ENCODE measurements at places on chromosomes 2 and 18.

GRCh38 chr2:136131961-136132824, 14.2 kb upstream of the CXCR4 start:
- DNase-seq, result peak; percentile 92

GRCh38 chr2:94986392-94986963, 39.0 kb upstream of the MAL start:
- DNase-seq, result peak; percentile 33

- DNase-seq, result no peak
Observed at GRCh38 chr2:239394346-239394945, 6.4 kb downstream of the HDAC4 start.

DNA sequence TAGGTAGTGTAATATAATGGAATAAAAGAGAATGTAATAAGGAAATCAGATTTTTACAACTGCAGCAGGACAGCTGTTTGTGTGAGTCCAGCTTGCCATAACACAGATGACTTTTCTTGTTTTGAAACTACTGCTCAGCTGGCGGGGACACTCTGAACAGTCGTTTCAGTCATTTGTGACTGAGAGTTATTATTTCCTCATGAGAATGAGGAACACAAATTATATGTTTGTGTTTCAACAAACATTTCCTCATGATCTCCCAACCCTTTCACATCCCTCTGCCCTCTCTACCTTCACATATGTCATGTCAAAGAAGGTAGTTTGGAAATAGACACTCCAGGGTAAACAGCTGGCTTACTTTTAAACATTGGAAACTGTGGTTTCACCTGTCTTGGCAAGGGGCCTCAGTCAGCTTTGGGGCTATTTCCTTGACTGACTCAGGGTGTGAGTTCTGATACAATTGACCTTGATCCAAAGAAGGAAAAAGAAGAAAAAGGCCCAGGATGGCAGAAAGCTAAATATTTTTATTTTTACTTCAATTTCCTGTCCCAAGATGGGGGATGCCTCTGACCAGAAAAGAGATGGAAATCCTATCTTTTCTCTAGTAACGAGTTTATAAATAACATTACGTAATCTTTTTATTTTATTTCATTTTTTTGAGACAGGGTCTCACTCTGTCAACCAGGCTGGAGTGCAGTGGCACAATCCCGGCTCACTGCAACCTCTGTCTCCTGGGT, 593 bp downstream of the SP140L start:
- DNase-seq, result no peak

DNA sequence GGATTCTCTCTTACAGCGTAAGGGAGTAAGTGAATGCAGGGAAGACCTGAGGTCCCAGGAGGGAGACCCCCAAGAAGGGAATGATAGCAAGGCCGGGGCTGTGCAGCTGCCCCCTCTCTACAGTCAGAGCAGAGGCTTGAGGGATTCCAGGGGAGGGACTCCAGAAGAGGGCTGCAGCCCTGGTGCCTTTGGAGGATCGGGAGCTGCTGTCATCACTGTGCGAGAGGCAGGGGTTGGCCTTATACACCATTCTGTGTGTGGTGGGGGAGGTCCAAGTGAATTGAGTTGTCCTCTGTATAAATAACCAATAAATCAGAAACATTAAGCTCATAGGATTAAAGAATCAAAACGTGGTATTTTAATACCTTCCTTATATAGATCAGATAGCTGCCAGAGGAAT, 114.9 kb downstream of the GLI2 start:
- DNase-seq, result no peak

- no peak for DNase-seq
Observed at GRCh38 chr2:205771031-205771430, 88.7 kb downstream of the NRP2 start.

GRCh38 chr2:55430211-55430975, 10.7 kb upstream of the CCDC88A start:
- no peak for DNase-seq

- no peak for DNase-seq
Observed at GRCh38 chr18:54151376-54151775, 73.1 kb downstream of the MBD2 start.

GRCh38 chr18:3540805-3541548, 91.0 kb downstream of the TGIF1 start:
- no peak for DNase-seq

- DNase-seq, result no peak
Observed at GRCh38 chr18:57276829-57277228, 75.5 kb upstream of the ST8SIA3 start.

- no peak for DNase-seq
Observed at GRCh38 chr2:63537306-63537705, 51.0 kb downstream of the WDPCP start.

DNA sequence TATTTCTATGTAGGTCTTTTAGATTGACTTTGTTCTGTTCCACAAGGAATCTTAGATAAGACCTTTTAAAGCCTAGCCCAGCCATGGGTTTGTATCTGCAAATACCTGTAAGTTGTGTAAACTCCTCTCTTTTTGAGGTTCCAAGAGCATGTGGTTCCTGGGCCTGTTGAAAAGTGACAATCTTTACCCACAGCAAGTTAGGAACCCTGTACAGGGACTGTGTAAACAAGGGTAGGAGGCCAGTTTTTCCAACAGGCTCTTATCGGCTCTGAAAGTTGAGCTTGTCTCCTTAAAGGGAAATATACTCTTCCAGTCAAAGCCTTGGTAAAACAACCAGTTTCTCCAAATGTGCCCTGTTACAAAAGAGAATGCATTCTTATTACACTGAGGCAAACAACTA, 15.3 kb upstream of the ASXL3 start:
- DNase-seq, result no peak

DNA sequence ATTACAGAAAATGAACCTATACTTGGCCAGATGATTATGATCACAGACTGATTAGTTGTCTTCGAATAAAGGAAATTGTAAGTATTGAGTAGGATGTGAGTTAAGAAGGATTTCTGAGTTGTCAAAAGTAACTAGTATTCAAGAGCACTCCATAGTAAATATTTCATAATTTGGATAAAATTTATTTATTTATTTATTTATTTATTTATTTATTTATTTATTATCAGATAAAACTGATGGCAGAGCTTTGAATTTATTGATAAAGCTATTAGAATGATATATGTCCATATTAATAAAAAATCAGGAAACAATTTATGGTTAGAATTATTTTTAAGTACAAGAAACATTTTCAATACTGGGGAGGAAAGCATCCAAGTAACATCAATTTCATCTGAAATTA, 1634.1 kb downstream of the LRP1B start:
- no peak for DNase-seq

DNA sequence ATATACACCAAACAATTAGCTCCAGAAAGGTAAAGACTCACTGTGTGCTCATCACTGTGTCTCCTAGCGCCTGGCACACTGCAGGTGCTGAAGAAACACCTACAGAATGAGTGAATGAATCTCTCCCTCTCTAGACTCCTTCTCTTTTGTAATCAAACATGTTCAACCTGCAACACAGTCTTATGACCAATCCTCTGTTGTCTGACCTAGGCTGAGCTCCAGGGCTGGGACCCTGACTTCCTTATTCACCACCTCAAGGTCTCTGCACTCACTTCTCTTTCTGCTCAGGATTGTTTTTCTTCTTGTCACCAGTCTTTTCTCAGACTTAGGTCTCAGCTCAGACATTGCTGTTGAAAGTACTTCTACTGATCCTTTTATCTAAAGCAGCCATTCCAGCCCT, 9.8 kb downstream of the CKAP2L start:
- no peak for DNase-seq

GRCh38 chr18:48133671-48134251, 203.3 kb upstream of the SMAD2 start:
- no peak for DNase-seq

DNA sequence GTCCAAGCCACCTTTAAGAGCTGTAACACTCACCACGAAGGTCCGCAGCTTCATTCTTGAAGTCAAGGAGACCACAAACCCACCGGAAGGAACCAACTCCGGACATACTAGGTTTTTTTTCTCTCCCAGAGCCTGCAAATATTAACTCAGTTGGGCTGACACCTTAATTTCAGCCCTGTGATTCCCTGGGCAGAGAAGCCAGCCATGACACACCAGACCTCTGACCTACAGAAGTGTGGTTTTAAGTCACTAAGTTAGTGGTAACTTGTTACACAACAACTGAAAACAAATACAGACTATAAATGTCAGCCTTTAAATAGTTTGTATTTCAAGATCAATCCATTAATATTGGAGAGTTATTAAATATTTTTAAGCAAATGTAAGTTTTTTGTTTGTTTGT, 855.1 kb downstream of the TMEM182 start:
- no peak for DNase-seq

DNA sequence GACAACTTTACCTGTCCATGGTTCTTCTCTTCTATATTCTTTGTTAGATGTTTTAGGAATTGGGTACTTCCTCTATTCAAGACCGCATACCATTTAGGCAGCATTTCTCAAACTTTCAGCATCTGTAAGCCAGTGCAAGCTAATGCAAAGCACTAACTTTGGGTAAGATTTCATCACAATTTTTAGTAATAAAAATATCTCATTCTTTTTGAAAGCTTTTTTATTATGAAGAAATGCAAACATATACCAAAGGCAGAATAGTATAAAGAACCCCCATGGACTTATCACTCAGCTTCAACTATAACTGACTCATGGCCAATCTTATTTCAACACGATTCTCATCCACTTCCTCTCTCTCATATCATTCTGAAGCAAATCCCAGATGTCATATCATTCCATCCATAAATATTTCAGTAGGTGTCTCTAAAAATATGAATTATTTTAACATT, 32.9 kb downstream of the INO80C start:
- DNase-seq, result no peak

DNA sequence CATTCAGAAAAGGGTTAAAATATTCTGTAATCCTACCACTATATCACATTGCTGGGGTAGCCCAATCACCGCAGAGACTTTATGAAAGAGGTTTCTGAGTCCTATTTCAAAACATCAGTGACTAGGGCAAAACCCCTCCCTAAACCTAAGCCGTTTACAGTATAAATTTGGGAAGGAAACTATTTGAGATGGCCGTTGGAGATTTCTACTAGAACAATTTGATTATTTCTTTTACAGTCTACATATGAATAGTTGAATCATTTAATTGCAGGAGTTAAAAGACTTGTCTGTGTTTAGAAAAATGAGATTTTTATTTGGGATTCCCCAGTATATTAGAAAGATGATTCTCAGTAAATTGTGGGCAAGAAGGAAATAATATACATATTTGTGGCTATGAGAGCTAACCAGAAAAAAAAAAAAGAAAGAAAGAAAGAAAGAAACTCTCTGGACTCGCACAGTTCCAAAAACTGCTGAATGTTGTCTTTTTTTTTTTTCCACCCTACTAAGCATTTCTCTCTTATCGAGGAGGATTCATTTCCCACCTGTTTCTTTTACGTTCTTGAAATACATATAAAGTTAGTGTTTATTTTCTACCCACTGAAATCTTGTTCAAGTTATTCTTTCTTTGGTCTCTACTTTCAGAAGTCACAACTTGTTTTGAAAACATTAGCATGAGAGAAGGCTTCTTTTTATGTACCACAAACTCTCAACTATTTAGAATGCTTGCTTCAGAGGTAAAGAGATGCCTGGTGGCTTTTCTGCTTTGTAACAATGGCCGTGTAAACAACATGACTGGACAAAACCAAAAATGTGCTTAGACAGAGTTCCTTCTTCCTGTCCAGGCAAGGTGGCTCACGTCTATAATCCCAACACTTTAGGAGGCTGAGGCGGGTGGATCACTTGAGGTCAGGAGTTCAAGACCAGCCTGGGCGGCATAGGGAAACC, 65.9 kb downstream of the BCL2 start:
- peak; percentile 28 for DNase-seq

- no peak for DNase-seq
Observed at GRCh38 chr2:9797681-9798556, 45.4 kb upstream of the TAF1B start.

DNA sequence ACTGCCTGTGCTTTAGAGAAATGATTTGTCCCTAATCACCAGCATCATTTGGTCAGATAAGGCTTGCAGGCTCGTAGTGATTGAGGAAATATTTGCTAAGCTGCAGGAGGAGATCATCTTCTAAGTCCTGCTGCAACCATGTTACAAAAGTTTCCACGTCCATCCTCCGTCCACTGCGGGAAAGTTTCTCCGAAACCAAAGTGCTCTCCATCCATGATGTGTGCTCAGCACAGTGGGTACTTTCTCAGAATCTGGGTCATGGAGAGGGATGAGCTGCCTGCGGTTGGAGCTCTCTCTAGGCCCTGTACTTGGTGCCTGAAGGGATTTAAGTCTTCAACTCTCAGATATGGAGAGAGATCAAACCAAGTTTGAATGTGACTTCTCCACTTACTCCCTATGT, 39.3 kb downstream of the IL1RL2 start:
- no peak for DNase-seq

GRCh38 chr2:239274391-239275043, 126.3 kb downstream of the HDAC4 start:
- peak; percentile 35 for DNase-seq

GRCh38 chr2:99278793-99279291, 22.2 kb downstream of the LYG1 start:
- DNase-seq, result no peak

GRCh38 chr2:106104332-106105062, 89.6 kb downstream of the UXS1 start:
- DNase-seq, result peak; percentile 73

DNA sequence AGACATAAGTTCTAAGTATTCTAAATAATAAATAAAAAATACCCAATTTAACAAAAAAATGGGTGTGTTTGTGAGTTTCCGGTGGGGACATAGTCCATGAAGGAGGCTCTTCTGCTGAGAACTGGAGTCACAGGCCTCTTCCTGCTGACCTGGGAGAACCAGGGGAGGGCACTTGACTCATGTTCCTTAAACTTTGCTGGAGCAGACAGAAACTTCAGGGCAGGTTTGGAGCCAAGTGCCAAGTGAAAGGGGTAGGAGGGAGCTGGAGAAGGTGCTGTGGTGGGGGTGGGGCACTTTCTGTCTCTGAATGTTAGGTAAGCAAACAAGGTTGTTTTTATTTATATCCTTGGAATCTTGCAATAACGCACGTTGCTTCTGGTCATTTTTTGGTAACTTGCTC, 78.8 kb upstream of the TTN start:
- DNase-seq, result no peak

DNA sequence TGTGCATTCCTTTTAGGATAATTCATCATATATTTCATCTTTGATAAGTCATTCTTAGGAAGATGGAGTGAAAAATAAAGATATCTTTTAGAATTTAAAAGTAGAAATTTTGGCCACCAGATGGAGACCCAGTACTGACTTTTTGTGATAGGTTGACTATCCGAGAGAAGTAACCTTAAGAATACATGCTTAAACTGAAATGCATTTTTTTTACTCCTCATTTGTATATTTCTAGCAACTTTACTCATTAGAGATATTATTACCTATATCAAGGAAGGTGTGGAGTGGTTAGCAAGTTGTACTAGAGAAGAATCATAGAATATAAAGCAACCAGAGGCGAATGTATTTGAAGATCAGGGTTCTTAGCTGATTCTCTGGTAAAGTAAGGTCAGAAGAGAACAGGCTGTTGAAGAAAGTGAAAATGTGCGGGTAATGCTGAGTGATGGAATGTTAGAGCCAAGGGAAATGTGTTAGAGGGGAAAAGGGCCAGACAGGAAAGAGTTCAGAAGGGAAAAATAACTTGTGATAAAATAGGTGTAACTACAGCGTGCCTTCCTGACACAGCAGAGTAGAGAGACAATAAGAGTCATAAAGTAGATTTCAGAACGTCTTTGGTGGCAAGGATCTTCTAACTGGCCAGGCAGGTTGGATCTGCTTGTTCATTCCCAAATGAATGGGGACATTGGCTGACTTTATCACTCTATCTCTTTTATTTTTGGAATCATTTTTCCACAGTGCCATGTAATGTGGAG, 52.3 kb downstream of the TDRD15 start:
- DNase-seq, result no peak

- DNase-seq, result no peak
Observed at GRCh38 chr18:67216846-67217245, 299.7 kb downstream of the DSEL start.

GRCh38 chr2:7262727-7263126, 345.5 kb downstream of the RNF144A start:
- DNase-seq, result no peak

All from CD4-positive, alpha-beta T cell treated with Interleukin-4 for 1 hour (primary cell).